SHP77 (cell line): ENCODE measurements at places on chromosomes 6 and 20.

DNA sequence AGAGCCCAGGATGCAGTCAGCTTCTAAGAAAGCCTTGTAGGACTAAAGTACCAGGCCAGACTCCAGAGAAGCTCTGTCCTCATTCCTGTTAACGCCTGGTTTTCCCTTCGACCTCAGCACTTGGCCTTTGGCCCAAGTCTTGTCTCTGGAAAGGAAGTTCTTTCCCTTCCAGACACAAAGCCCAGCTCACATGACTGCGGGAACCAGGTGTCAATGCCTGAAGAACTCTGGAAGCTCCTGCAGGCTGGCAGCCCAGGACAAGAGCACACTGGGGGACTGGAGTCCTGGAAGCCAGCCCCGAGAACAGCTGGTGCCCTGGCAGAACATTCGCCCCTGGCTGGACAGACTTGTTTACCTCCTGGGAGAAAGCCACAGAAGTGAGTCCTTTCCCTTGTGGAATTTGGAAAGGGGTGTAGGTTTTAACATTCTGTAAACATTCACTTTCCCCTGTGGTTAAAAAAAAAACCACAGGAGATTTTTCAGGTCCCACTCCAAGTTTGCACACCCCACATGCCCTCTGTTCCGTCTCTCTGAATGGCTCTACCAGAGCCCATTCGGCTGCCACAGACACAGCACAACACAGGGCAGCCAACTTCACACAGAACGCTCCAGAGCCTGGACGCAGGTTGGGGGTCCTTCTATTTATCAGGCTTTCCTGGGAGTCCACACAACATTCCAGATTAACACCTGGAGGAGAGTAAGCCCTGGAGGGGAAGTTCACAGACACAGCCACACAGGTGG, 18.1 kb downstream of the ACSS1 start:
- DNase-seq: no peak

- no peak for DNase-seq
Observed at GRCh38 chr6:24655215-24655614, 9.2 kb upstream of the KIAA0319 start.

- no peak for DNase-seq
Observed at GRCh38 chr20:34243377-34243776, 2.2 kb downstream of the ASIP start.

- no peak for DNase-seq
Observed at GRCh38 chr20:46377518-46377917, 28.9 kb downstream of the ELMO2 start.

DNA sequence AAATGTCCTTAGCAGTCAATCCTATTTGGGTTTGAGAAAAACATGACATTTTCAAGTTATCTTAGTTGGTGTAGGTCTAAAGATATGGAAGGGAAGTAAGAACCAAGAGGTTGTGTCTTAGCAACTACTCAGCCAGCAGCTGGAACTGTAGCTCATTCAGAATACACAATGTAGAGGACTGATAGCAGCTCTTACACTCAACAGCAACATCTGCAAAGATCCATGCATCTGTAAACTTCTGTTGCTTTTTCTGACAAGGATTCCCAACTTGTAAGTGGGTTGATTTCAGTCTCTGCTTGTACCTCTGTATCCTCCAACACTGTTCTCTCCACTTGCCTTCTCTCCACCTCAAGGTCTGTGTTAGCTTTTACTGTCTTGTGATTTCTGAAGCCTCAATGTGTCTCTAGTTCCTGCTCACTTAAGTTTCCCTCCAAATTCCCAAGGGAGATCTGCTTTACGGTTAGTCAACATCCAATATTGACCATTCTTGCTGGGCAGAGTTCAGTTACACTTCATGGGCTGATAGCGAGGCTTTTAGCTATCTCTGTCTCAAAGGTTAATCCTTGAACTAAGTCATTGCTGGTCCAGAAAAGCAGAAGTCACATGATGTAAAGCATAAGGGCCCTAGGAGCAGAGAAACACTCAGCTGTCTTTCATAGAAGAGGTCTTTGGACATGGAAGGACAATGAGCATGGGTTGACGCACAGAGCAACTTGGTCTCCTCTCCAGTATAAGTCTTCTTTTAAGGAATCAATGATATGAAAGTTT, 71.6 kb upstream of the LGSN start:
- DNase-seq: no peak

- peak; percentile 69 for DNase-seq
Observed at GRCh38 chr6:113855500-113856374, 1.4 kb upstream of the MARCKS start.

DNA sequence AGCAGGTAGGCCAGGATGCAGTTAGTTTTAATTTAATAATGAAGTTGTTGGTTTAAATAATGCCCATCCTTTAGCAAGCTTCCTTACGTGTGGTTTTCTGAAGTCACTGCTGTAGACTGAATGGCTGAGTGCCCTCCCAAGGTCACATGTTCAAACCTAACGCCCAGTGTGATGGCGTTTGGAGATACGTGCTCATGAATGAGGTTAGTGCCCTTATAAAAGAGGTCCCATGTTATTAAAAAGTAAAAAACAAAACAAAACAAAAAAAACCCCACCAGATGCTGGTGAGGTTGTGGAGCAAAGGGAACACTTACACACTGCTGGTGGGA, 16.3 kb downstream of the LRP11 start:
- peak; percentile 19 for DNase-seq

DNA sequence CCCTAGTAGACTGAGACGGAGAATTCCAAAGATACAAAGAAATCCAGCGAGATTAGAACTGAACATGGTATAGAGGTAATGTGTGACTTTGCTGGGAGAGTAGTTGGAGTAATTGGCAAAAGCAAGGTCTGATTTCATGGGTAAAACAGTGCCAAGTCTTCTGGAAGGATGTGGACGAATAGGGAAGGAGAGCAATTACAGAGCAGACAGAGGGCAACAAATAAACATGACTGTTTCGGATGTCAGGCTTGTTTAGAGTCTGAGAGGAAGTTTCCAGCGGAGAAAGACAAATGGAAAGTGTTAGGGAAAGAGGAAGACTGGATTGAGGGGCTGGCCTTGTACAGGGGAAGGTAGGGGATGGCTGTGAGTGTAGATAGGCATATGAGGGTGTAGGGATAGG, 282.2 kb upstream of the PRND start:
- DNase-seq: no peak

- DNase-seq: no peak
Observed at GRCh38 chr6:56353860-56354259, 106.5 kb upstream of the COL21A1 start.

DNA sequence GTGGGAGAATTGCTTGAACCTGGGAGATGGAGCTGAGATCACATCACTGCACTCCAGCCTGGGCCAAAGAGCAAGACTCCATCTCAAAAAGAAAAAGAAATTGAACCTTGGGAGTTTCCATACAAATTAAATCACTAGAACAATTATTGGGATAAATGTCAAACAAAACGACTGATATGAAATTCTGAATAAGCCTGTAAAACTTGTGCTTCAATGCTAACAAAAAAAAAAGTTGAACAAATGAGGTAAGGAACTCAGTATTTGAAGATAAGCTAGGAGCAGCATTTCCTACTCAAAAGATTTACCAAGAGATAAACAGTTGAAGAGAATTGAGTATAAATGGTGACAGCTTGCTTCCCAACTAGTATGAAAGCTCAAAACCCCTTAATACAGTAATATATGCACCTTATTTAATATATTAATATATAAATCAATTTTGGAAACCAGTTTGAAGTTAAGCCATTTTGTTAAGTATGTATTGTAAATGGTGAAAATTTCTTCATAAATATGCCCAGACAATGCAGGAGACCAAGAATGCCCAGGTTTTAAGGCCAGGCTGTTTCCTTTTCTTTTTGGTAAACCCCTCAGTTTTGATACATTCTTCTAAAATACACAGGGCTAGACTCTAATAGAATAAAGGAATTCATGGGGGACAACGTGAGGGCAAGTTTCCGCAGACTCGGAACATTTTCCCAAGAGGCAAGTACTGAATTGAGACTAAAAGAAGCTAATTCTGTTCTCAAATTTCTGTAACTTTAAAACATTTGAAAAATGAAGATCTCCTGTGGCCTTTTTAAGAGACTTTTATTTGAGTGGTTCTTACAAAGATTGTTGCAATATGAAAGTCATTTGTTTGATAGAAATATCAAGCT, 3.9 kb downstream of the ROMO1 start:
- DNase-seq: no peak

DNA sequence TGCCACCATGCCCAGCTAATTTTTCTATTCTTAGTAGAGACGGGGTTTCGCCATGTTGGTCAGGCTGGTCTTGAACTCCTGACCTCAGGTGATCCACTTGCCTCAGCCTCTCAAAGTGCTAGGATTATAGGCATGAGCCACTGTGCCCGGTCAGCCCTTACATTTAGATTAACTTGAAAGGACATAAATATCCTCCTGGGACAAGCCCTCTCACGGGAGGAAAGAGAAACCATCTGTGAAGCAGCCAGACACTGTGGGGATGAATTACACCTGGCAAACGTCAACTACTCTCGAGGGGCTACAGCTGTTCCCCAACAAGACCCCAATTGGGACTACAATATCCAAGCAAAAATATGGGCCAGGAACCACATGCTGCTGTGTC, 32.7 kb upstream of the SAMHD1 start:
- no peak for DNase-seq

DNA sequence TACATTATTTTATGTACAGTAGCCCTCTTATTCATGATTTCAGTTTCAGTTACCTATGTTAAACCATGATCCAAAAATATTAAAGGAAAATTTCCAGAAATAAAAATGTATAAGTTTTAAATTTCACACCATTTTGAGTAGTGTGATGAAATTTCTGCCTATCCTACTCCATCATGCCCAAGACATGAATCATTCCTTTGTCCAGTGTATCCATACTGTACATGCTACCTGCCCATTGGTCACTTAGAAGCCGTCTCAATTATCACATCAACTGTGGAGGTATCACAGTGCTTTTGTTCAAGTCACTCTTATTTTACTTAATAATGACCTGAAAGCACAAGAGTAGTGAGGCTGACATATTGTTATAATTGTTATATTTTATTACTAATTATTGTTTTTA, 32.3 kb upstream of the PLCB4 start:
- DNase-seq: no peak
